Keratinocyte (primary cell): ENCODE measurements at places on chromosomes 6 and 20. TPM values are rescaled to one million over a fixed set of nuclear protein-coding genes. Genes with fewer than 3 reads are reported as not detected.

Gene SAMD5
- 0.56 to 1.2 TPM (median 0.79 TPM) in 3 replicates for polyA plus RNA-seq

Gene TMEM200A
- 23.9 to 104 TPM (median 80.4 TPM) in 3 replicates for polyA plus RNA-seq

Gene KIF6
- 0.09 to 0.14 TPM in 2 of 3 replicates, not detected in the other for polyA plus RNA-seq

Gene SLC35D3
- not detected in 3 replicates for polyA plus RNA-seq

Gene JAG1
- 82.1 to 117 TPM (median 84.2 TPM) in 3 replicates for polyA plus RNA-seq

Gene CTCFL
- polyA plus RNA-seq, result not detected in 3 replicates

Gene PAK5
- 0.01 TPM in 2 of 3 replicates, not detected in the other for polyA plus RNA-seq

Gene ERVFRD-1
- polyA plus RNA-seq, result not detected in 3 replicates

Gene SNRNP48
- polyA plus RNA-seq, result 5.9 to 12.2 TPM (median 6.1 TPM) in 3 replicates

Gene TGM3
- polyA plus RNA-seq, result 0.08 TPM in 3 replicates
